Stimulated activated CD4-positive, alpha-beta T cell treated with anti-CD3 and anti-CD28 coated beads, Interleukin-2, amount 100 ng/mL, for 48 hours (primary cell): ENCODE measurements at places on chromosomes 1 and 21.

DNA sequence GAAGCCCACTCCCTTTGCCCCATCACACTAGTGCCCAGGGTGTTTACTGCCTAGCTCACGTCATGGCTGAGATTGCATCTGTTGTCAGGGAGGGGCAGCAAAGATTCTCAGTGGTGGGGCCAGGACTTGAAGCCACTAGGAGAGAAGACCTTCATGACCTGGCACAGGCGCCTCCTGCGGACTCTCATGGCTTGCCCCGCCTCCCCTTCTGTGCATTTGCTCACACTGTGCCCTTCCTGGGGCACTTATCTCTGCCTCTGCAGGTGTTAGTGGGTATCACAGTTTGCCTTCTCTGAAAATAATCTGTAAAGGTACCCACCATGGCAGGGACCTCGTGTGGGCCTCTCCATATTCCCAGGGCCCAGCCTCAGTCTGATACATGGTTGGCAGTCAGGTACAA lies 20.1 kb downstream of the PTPRU start:
- no peak for DNase-seq

GRCh38 chr1:25017436-25018109 lies 87.5 kb upstream of the RUNX3 start:
- no peak for DNase-seq

- DNase-seq = no peak
These were observed 1.5 kb downstream of the CD58 start for GRCh38 chr1:116569381-116569670.

- DNase-seq = no peak
These were observed 5.0 kb upstream of the CHML start for GRCh38 chr1:241645199-241645598.

DNA sequence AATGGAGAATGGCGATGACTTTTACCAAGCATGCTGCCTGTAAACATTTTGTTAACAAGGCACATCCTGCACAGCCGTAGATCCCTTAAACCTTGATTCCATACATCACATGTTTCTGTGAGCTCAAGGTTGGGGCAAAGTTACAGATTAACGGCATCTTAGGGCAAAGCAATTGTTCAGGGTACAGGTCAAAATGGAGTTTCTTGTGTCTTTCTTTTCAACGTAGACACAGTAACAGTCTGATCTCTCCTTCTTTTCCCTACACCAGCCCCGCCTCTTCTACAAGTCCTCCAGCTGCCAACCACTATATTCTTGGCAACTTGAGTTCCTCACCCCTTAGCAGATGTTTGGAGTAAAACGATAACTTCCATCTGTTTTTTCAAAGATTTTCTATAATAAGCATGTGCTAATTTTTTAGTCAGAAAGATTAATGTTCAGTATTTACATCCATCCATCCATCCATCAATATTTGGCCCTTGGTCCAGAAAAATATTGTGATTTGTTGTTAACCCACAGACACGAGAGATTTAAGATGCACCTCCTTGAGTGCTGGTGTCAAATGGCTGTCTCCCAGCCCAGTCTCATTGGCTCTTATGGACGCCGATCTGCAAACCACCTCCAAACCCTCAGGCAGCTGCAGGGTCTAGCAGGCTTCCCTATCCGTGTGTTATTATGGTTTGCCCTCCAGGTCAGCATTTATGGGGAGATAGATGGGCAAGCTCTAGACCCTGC lies 3.8 kb downstream of the DNALI1 start:
- no peak for DNase-seq

- DNase-seq = no peak
These were observed 49.0 kb upstream of the ACOT11 start for GRCh38 chr1:54499097-54499359.

DNA sequence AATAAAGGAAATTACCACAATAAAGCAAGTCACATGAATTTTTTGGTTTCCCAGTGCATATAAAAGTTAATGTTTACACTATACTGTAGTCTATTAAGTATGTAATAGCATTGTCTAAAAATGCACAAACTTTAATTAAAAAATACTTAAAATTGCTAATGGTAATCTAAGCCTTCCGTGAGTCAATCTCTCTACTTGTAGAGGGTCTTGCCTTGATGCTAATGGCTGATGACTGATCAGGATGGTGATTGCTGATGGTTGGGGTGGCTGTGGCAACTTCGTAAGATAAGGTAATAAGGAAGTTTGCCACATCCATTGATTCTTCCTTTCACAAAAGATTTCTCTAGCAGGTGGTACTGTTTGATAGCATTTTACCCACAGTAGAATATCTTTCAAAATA lies 466.6 kb upstream of the PROX1 start:
- DNase-seq = no peak
